Activated T-helper 17 cell treated with anti-CD3 and anti-CD28 coated beads, Interleukin-2, amount 50 U/mL, for 72 hours (primary cell): ENCODE measurements at places on chromosomes 7 and 10. TPM values are rescaled to one million over a fixed set of nuclear protein-coding genes. Genes with fewer than 3 reads are reported as not detected.

LRGUK gene
- total RNA-seq: 0.30 TPM

ADCK2 gene
- 28.4 TPM for total RNA-seq

ATG9B gene
- total RNA-seq: 18.2 TPM

AKR1D1 gene
- total RNA-seq: not detected

HEPACAM2 gene
- total RNA-seq: not detected

CYP26C1 gene
- not detected for total RNA-seq

AS3MT gene
- total RNA-seq: not detected

FAM241B gene
- total RNA-seq: 9.4 TPM

SORBS1 gene
- 3.4 TPM for total RNA-seq

COL17A1 gene
- not detected for total RNA-seq

OPALIN gene
- not detected for total RNA-seq

TET1 gene
- 0.87 TPM for total RNA-seq

- no peak for ATAC-seq
These were observed 14.2 kb upstream of the FOXK1 start for GRCh38 chr7:4667776-4668509.

DNA sequence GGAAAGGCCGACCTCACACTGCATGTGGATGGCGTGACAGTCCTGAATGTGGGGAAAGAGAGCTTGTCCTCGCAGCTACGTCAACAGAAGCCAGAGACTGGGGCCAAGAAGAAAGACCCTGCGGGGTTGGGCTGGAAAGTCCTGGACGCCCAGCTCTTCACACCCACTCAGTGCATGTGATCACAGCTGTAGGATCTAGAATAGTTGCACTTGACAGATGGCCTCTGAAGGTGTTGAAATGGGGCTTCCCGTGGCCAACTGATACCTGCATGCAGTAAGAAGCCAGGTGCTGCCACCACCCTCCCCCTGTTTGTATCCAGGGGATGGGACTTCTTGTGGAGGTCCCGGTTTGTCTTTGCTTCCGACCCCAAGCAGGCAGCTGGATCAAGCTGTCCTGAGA is 34.1 kb upstream of the OCM2 start:
- ATAC-seq: no peak

- ATAC-seq: peak; percentile 50
These were observed 66.2 kb upstream of the ARID5B start for GRCh38 chr10:61835069-61835945.

DNA sequence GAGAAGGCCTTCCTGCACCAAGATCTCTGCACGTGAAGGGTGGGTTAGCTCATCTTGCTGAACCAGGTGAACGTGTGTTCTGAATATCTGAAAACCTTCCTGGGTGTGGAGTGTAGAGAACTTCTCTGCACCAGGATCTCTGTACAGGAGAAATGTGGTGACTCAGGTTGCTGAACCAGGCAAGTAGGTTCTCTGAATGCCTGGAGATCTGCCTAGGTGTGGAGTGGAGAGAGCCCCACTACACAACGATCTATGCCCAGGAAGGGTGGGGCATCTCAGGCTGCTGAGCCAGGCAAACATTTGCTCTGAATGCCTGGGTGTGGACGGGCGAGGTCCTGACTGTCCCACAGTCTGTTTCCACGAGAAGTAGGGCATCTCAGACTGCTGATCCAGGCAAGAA is 1002.3 kb upstream of the KCND2 start:
- ATAC-seq: no peak

- ATAC-seq: no peak
These were observed 51.9 kb upstream of the CHST15 start for GRCh38 chr10:124145109-124145870.

DNA sequence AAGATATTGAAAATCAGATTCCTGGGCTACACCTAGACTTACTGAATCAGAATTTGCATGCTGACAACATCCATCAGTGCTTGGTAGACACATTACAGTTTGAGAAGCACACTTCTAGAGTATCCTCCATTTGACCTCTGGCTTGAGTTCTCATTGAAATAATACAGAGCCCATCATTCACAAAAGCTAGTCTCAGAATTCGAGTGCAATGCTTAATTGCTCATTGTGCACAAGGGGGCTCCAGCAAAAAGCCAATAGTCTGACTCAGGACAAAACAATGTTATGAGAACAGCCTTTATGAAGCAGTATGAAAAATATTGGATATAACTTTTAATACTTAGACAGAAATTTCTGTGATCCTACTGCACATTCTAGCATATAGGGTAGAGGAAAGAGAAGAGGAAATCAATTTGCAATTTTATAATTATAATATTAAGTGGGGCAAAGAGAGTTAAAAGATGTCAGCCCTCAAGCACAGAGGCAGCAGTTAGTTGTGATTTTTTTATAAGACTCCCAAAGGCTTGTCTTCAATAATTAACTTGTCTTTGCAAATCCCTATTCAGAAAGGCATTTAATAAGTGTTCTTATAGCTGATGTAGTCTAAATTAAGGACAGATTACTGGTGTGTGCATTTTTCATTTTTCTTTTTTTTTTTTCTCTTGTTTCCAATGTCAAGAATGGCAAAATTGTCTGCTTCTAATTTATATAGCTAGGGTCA is 105.8 kb upstream of the ANK3 start:
- ATAC-seq: peak; percentile 12

GRCh38 chr7:101691822-101692384 is 62.8 kb upstream of the MYL10 start:
- no peak for ATAC-seq

DNA sequence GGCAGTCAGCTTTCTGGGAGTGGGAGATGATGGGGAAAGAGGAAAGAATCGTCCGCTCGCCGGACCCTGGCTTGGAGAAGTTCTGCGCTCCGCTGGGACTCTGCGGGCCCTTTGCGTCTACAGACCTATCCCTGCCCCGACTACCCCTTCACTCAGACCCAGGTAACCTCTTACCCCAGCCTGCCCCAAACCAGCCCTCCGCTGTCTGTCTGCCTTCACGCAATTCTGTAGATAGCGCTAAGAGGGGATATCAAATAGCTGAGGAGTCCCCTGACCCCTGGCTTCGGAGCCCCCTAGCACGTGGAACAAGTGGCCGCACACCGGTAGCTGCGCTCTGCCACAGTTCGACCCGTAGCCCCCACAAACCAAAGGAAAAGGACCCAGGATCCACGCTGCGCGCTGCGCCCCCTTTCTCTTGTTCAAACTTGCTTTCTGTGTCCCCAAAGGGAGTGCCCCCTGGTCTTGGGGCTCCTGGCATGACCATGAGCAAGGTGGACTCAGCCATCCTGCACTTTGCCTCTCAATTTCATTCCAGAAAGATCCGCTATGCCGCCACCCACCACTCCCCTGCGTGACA is 7.0 kb downstream of the HOXA4 start:
- no peak for ATAC-seq

GRCh38 chr7:1055956-1056784 is 11.8 kb downstream of the GPR146 start:
- no peak for ATAC-seq

DNA sequence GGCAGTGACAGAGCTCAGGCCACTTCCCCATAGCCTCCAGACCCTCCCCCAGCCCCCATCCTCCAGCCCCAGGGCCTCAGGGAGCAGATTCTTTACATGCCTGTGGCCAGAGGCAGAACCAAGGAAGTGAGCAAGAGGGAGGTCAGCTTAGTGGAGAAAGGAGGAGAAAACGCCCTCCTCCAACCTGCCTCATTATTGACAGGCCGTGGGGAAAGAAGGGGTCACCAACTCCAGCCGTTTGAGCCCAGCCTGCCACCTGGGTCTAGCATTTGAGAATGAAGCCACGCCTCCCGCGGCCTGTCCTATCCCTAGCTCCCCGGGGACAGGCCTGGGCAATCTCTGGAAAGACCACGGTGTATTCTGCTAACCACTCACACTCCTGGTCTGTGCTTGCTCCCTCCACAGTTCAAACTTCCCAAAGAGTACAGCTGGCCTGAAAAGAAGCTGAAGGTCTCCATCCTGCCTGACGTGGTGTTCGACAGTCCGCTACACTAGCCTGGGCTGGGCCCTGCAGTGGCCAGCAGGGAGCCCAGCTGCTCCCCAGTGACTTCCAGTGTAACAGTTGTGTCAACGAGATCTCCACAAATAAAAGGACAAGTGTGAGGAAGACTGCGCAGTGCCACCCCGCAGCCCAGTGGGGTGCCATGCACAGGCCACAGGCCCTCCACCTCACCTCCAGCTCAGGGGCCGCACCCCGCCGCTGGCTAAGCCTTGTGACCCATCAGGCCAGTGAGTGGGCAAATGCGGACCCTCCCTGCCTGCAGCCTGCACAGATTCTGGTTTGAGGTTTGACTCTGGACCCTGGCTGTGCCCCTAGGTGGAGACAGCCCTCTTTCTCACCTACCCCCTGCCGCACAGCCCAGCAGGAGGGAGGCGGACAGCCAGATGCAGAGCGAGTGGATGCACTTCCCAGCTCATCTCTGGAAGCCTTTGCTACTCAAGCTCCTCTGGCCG is 14.3 kb upstream of the TRIM8 start:
- ATAC-seq: no peak

DNA sequence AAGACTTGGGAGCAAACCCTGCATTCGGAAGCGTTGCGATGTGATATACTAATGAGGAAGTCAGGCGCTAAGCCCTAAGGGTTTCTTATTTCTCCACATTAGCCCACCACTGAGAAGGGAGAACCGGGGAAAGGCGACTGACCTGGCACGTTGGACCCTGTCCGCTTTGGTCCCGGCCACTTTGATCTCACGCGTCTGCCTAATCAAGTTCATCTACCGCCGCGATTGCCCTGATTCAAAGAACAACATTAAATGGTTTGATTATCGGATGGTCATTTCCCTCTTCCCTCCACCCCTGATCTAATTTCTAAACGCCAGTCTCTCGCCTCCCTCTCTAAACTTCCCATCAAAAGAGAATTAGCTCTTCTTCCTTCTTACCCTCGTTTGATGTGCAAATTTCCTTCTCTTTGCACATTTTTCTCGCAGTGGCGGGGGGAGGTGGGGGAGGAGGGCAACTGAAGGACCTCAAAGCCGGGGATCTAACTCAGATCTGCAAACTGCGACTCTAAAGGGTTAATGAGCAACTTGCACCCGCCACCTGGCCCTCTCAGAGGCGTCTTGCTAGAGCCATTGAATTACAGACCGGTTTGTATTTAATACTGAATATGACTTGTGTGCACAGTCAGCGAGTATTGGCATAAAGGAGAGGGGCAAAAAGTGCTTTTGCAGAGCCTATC is 687 bp upstream of the DKK1 start:
- ATAC-seq: no peak

- ATAC-seq: no peak
These were observed 480.5 kb upstream of the FOXK1 start for GRCh38 chr7:4201566-4201965.

- no peak for ATAC-seq
These were observed 501.8 kb downstream of the GATA3 start for GRCh38 chr10:8556321-8556720.

GRCh38 chr10:29826801-29827450 is 192.2 kb upstream of the SVIL start:
- ATAC-seq: no peak

DNA sequence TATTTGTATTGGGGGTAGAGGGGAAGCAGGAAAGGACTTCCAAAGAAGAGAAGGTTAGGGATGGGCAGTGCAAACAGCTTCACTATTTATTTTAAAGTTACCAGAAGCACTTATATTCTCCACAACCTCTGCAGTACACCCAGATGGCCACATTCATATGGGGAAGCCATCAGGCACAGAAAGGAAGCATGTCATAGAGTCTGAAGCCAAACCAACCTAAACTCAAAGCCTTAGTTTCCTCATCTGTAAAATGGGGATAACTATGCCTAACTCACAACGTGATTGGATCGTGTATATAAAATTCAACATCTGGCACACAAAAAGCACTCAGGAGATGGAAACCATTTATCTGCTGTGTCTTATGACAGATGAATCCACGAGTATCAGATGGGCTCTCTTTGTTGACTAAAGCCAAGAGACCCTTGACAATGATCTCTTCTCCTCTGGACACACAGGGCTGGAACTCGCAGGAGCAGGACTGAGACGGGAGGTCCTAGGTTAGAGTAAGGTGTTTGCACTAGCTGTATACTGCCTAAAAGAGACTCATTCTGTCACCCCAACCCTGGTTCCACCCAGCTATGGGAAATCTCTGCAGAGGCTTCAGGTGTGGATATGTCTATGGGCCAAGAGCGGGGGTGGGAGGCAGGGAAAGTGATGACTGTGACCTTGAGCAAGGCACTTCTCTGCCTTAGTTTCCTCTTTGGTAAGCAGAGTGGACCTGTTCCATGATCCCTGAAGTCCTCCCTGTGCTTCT is 1.8 kb downstream of the KIAA1549 start:
- ATAC-seq: no peak

GRCh38 chr10:113680190-113681111 is 739 bp downstream of the CASP7 start:
- ATAC-seq: peak; percentile 34

- no peak for ATAC-seq
These were observed 1454.8 kb upstream of the LRRTM3 start for GRCh38 chr10:65470986-65471385.

DNA sequence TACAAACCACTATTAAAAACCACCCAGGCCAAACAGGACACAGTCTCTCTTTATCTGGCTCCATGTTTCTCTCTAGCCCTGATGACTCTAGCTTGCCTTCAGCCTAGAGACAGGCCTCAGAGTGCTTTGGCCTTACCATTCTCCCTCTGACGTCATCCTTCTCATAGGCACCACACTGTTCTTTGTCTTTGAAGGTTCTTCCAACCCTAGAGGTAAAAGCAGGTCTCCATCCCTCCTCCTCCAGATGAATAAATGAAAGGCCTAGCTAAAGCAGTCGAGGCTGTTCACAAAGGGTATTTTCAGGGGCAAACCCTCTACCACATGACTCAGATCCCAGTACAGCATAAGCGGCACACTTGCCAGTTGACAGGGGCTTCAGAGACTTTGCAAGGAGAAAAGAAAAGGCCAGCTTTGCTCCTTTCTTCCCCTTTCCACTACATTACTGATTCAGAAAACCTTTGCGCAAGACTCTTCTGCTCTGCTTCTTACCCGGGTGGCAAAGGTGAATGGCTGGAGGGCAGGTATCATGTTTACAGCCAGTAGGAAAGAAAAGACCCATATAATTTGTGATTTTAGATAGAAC is 14.8 kb downstream of the NFE2L3 start:
- peak; percentile 94 for ATAC-seq

GRCh38 chr7:46524350-46524749 is 603.3 kb upstream of the IGFBP3 start:
- ATAC-seq: no peak

- ATAC-seq: no peak
These were observed 400.0 kb upstream of the CELF2 start for GRCh38 chr10:10617686-10618085.

GRCh38 chr7:24932815-24933214 is 47.2 kb downstream of the OSBPL3 start:
- ATAC-seq: no peak

GRCh38 chr7:75951506-75951905 is 36.6 kb downstream of the POR start:
- ATAC-seq: no peak

DNA sequence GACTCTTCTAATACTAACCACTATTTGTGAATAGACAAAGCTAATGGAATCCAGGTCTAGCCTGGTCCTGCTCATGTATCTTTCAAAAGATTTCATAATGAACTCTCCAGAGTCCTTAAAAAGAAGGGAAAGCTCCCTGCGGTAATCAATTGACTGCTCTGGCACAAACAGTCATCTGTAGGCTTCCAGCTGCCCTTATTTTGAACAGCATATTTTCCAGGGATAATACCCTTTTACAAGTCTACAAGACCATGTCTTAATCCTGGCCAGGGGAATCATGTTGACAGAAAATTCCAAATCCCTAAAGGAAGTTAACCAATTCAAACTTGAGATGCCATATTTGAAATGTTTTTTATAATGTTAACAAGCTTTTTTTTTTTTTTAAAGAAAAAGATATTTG is 34.6 kb downstream of the ADAM12 start:
- no peak for ATAC-seq

GRCh38 chr7:142784096-142784495 is 13.3 kb downstream of the PRSS2 start:
- ATAC-seq: no peak
